ENCODE measurements at places on chromosomes 6 and 20.
A peak's percentile ranks its signal among the peaks of the same experiment; 100 is the strongest.

DNA sequence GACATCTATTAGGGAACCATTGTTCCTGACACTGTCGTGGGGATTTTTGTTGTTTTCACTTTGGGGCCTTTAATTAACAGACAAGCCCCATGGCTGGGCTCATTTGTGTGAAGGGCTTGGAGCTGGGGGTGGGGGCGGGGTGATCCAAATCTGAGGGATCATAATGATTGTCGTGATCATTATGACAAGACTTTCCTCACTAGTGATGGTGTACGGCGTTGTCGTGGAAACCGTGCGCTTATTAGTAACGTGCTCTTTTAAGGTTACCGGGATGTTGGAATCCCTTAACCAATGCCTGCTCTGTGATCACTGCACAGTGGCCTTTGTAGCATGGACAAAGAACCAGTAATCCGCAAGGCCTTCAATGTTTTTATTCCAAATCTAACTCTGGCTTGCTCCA lies 18.6 kb downstream of the PDYN start:
- no peak for DNase-seq

- DNase-seq = no peak
These were observed 38.4 kb downstream of the CDC5L start for GRCh38 chr6:44425951-44426350.

DNA sequence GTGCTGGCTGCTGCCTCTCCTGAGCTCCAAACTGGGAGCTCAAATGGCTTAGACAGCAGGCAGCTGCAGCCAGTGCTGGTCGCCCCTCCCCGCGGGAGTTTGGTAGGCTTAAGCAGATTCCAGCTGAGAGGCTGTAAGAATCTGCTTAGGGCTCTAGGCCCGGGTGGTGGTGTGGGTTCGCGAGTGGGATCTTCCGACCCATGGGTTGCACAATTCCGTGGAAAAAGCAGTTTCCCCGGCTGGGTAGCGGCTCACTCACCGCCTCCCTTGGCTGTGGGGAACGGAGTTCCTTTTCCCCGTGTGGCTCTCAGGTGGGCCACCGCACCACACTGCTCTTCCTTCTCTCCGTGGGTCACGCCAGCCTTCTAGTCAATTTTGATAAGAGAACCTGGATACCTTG lies 232.5 kb downstream of the PKHD1 start:
- no peak for DNase-seq

- no peak for DNase-seq
These were observed 463.3 kb downstream of the DOK5 start for GRCh38 chr20:54938707-54939106.

DNA sequence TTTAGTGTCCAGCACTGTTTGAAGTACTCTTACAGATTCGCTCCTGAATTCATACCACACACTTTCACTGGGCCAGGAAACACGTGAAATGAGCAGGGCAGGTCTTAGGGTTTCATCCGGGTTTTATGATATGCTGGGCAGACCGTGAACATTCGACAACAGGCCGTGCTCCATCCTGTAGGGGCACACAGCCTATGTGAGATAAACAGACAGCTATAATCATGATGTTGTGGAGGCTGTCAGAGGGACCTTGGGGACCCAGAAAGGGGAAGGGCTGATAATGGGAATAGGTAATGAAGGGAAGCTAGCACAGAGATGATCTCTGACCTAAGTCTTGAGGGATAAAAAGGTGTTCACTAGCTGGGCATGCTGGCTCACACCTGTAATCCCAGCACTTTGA lies 110.4 kb downstream of the RIN2 start:
- DNase-seq = no peak

GRCh38 chr20:57628047-57628961 lies 8.1 kb upstream of the ZBP1 start:
- peak; percentile 4 for DNase-seq

DNA sequence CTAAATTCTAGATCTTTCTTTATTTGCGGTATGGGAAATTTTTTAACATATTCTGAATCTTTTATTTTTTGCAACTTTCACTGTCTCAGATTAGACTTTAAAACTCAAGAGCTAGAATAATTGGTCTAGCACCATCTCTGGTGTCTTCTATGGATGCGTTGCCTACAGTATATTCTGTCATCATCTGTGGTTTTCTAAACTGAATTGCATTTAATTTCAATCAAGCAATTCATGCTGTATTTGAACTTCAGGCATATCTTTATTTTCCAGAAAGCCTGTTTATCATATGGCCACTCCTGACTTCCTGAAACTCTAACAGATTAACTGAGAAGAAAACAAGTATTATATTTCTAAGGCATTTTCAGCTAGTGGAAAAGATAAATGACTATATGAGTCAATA lies 281.6 kb downstream of the PLCB1 start:
- no peak for DNase-seq

- no peak for DNase-seq
These were observed 215.1 kb upstream of the TBX18 start for GRCh38 chr6:84979541-84979940.

- DNase-seq = no peak
These were observed 2.1 kb upstream of the NKAPL start for GRCh38 chr6:28257042-28257441.

DNA sequence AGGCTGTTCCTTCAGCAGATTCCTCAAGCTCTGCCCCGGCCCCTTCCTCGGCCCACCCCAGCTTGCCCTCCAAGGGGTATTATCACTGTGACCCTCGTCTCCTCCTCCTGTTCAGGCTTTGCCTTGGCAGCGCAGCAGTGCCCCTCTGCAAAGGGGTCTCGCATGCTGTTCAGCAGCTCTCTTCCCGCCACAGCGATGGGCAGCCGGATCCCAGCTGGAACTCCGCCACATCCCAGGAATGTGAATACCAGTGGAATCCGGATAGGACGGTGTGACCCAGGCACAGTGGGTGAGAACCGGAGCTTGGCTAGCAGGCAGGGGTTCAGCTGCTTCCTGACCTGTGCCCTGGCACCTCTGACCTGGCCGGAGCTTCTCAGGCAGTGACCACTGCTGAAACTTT lies 52.9 kb downstream of the RNASET2 start:
- no peak for DNase-seq

DNA sequence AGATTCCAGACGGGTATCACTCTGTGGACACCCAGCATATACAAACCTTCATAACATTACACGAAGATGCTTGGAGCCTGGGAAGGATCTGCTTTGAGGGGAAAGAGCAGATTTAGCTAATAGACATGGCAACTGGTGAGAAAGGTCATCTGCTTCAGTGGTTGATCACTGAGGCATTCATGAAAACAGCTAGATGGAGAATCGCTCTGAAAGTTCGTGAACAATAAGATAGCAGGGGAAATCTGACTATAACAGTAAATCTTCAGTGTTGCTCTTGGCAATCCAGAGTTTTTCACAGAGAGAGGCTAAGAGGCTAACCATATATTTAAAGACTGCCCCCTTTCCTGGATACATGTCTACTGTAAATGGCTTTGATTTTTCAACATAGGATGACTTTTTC lies 245.3 kb downstream of the FARS2 start:
- peak; percentile 38 for DNase-seq

DNA sequence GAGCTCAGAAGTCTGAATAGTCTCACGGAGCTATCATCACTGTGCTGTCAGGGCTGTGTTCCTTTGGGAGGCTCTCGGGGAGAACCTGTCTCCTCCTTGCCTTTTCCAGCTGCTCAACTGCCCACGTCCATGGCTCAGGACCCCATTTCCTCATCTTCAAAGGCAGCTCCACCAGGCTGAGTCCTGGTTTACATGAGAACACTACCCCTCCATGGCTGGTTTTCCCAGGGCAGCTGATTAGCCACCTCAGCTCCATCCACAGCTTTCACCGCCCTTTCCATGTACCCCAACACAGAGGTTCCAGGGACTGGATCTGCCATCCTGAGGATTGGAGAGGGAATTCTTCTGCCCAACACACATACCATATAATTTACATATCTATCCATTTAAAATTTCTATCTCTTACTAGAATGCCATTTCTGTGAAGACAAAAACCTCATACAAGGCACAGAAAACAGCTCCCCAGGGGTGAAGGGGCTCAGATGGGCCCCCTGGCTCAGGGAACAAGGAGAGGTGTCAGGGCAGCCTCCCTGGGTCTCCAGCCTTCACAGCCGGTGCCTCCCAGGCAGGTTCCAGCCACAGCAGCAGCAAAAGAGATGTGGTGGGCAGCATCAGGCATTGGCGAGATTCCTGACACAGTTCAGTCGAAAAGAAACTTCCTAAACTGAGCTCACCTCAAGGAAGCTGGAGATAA lies 2.2 kb upstream of the RAET1E start:
- no peak for DNase-seq

DNA sequence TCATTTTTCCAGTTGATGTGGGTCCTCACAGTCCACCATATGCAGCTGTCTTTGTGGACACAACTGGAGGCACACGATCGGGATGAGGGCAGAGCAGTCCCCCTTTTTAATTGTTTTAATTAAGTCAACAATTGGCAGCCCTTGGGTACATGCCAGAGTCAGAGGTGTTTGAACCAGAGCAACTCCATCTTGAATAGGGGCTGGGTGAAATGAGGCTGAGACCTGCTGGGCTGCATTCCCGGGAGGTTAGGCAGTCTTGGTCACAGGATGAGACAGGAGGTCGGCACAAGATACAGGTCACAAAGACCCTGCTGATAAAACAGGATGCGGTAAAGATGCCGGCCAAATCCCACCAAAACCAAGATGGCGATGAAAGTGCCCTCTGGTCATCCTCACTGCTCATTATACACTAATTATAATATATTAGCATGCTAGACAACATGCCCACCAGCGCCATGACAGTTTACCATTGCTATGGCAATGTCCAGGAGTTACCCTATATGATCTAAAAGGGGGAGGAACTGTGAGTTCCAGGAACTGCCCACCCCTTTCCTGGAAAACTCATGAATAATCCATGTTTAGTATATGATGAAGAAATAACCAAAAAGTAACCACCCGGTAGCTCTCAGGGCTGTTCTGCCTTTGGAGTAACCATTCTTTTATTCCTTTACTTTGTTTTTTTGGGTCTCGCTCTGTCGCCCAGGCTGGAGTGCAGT lies 31.8 kb upstream of the BLCAP start:
- DNase-seq = no peak

- DNase-seq = no peak
These were observed 216.2 kb upstream of the PRSS16 start for GRCh38 chr6:27031302-27031701.

GRCh38 chr20:56222201-56222600 lies 26.3 kb upstream of the MC3R start:
- no peak for DNase-seq

DNA sequence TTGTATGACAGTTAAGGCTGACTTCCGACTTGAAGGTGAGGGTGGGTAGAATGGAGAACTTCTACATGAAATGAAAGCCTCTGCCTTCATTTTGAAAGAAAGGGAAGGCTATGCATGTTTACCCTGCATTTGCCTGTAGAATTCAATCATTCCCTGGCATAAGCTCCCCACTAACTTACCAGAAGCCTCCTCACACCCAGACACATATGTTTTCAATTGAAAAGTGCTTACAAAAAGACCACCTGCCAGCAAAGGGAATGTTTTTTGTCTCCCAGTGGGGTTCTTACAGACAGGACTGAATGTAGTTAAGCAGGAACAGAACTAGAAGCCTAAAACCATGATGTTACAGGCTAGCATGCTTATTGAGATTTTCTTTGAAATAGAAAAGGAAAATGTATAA lies 392.1 kb upstream of the HSF2 start:
- no peak for DNase-seq

- DNase-seq = no peak
These were observed 38.0 kb downstream of the TGM2 start for GRCh38 chr20:38126932-38127621.

- DNase-seq = no peak
These were observed 255.5 kb downstream of the ARHGAP18 start for GRCh38 chr6:129454488-129454887.

GRCh38 chr6:158707120-158707820 lies 57.4 kb downstream of the SYTL3 start:
- DNase-seq = no peak

- DNase-seq = no peak
These were observed 344.2 kb upstream of the BTBD3 start for GRCh38 chr20:11573507-11573906.

GRCh38 chr20:46770330-46771194 lies 61.1 kb downstream of the SLC2A10 start:
- no peak for DNase-seq

GRCh38 chr6:44341095-44341890 lies 1.2 kb upstream of the SPATS1 start:
- no peak for DNase-seq

DNA sequence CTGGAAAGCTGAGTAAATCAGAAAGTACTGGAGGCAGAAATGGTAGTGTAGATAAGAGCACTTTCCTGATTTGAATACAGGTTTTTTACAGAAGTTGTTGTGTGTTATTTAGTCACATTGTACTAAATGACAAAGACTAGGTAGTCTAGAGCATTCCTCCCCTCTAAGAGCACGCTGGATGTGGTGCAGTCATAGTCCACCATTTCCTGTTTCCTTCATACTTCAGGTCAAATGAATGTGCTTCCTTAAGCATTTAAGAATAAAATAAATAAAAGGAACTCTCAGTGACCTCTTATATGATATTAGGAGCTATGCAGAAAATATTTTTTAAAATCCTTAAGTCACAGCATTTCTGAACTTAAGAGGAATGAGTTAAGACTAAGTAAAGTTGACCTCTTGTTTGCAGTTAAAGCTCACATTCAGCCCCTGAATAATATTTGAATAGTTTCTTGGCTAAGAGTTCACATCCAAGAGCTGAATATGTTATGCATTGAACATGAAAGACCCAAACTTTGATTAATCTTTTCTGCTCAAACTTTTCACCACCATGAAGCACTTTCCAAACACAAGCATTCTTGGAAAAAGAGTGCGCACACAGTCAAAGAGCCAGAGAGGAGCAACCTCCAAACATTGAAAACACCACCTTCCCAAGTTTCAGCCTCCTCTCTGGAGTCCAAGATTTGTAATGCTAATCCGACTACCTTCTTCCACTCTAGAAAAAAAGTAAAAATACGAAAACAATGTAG lies 53.4 kb upstream of the TMEM30A start:
- DNase-seq = no peak

DNA sequence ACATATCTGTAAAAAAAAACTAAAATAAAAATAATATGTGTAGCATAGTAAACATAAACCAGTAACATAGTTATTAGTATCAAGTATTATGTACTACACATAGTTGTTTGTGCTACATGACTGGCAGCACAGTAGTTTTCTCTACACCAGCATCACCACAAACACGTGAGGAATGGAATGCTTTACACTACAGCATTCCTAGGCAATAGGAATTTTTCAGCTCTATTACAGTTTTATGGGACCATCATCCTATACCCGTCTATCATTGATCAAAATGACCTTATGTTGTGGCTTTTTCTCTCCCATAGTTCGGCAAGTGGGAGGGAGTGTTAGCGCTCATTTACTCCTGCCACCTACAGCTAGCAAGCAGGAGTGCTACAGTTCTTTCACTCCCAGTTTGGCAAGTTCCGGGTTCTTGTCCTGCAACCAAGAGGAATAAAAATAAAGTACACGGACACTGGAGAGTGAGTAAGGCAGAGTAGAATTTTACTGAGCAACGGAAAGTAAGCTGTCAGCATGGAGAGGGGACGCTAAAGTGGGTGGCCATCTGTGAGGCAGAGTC lies 196.8 kb upstream of the HSF2 start:
- no peak for DNase-seq

- peak; percentile 69 for DNase-seq
These were observed 190.2 kb downstream of the TSHZ2 start for GRCh38 chr20:53162251-53162835.
